ENCODE measurements at places on chromosomes 2 and 18.
A peak's percentile ranks its signal among the peaks of the same experiment; 100 is the strongest.

GRCh38 chr2:186551323-186552050, 38.4 kb upstream of the ITGAV start:
- DNase-seq, result peak; percentile 68

GRCh38 chr18:23936381-23936958, 78.1 kb upstream of the TTC39C start:
- DNase-seq, result no peak

- no peak for DNase-seq
Measured at GRCh38 chr2:111707700-111708099, 176.3 kb downstream of the ANAPC1 start.

DNA sequence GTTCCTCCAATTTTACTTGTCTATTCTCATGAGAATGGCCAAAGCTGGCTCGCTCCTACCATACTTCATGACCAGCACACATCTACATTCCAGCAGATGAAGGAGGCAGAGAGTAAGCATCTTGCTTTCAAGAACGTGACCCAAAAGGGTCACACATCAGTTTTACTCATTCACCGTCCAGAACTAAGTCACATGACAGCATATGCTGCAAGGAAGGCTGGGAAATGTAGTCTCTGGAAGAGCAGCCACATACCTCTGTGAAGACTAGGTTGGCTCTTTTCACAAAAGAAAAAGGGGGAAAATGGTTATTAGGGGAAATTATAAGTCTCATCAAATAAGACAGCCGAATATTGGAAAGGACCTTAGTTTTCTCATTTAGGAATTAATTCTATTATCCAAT, 835.3 kb downstream of the EPHA4 start:
- no peak for DNase-seq

- no peak for DNase-seq
Measured at GRCh38 chr2:96532641-96533291, 3.8 kb upstream of the ARID5A start.

DNA sequence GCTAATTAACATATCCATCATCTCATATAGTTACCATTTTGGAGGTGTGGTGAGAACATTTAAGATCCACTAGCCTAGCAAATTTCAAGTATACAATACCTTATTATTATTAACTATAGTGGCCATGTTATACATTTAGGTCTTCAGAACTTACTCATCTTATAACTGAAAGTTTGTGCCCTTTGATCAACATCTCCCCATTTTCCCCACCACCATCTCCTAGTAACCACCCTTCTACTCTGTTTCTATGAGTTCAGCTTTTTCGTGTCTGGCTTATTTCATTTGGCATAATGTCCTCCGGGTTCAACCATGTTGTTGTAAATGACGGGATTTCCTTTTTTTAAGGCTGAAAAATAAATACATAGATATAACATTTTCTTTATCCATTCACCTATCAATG, 15.9 kb downstream of the NEURL3 start:
- DNase-seq, result no peak

DNA sequence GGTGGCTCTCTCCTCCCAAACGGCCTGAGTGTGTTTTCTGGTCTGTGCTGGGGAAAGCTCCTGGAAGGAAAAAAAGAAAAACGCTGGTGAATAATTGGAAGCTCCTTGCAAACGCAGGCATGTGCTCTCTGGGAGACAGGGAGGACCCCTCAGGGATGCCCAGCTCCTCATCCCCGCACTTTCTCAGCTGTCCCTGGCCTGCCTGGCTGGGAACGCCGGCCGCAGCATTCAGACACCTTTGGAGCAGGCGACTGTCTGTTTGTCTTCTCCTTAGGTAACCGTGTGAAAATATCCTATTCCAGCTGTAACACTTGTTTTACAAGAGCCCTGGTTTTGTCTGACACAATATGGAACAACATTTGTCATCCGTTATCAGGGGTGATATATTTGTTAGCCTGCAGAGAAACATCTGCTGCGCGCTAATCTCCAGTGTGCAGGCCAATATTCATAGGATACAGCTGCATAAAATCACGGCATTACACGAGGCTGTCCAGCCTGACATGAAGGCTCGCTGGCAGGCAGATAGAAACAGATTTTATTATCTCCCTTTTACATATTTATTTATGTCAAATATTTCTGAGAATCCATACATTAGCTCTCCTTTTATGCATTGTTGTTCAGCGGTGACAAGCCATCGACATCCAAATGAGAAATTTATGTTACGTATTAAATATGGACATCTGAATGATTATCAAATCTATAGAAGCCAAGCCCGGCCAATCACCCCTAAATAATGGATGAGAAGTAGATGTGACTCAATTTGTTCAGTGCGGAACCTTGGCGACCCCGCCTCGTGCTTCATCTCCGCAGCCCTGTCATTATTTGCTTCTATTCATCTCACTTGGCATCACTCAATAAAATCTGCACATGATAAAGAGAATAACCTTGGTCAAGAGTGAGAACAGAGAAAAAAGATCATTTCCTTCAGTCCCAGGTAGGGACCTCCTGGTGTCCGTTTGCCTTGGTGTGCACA, 675.1 kb upstream of the SALL3 start:
- DNase-seq, result no peak

DNA sequence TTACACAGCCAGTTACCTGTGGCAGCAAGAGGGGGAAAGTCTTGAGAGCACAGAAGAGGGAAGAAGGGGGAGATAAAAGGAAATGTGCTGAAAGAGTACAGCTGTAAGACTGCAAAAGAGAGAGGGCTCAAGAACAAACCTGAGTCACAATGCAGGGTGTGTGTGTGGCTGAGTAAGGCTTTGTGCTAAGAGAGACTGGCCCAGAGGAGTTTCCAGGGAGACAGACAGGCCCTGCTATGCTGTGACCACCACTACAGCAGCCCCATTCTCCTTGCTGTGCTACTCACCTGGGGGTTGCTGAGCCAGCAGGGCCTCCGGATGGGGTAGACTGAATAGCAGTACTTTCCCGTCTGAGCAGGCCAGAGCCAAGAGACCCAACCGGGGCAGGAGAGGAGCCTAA, 12.4 kb upstream of the MPV17 start:
- DNase-seq, result no peak

DNA sequence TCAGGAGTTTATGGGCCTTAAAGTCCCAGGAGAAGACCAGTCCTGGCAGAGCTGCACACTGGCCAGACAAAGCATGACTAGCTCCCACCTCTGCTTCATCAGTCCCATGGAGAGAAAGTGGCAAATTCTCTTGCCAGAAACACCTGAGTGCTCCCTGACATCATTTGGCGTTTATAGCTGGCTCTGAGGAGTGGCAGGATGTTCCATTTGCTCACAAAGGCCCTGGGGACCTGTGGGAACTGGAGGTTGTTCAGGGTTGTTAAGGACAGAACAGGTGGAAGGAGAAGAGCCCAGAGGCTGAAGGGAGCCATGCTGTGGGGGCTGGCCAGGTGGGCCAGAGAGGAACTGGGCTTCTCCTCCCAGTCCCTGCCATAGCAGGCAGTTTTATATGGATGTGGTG, 56.1 kb downstream of the RPL37A start:
- DNase-seq, result no peak

- DNase-seq, result no peak
Measured at GRCh38 chr2:88329815-88330603, 122.5 kb downstream of the FOXI3 start.

GRCh38 chr2:8122520-8122919, 559.3 kb upstream of the ID2 start:
- no peak for DNase-seq

DNA sequence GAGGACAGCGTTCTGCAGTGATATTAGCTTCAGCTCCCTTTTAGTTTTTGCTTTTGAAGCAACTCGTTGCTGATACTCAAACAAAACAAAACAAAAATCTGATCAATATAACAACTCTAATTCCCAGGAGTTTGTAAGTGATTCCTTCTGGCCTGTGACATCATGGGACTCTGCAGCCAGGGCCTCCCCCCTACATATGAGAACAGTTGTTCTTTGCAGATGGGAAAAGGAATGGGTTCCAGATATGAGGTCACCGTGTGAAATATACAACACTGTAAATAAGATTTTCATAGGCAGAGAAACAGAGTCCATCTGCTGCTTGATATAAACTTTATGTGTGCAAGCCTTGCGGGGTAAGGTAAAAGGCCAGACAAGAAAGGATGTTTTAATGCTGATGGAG, 56.7 kb downstream of the DIS3L2 start:
- no peak for DNase-seq

- DNase-seq, result no peak
Measured at GRCh38 chr18:56508370-56509036, 129.9 kb downstream of the TXNL1 start.

- DNase-seq, result no peak
Measured at GRCh38 chr2:1505031-1505441, 91.8 kb downstream of the TPO start.

- DNase-seq, result no peak
Measured at GRCh38 chr18:39839782-39840181, 2115.3 kb upstream of the PIK3C3 start.

DNA sequence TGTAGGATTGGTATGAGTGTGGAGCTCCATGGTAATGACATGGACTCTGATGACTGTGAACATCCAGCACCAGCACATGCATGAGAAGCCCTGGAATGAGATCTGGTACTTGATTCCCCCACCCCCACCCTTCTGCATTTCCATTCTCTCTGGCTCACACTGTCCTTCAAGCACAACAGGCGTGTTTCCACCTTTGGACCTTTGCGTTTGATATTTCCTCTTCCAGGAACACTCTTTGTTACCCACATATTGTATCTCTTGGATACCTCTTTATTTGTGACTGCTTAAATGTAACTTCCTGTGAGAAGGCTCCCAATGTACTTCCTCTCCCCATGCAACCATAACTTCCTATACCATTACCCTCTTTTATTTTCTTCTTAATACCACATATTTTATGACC, 263.8 kb downstream of the HNMT start:
- DNase-seq, result no peak

DNA sequence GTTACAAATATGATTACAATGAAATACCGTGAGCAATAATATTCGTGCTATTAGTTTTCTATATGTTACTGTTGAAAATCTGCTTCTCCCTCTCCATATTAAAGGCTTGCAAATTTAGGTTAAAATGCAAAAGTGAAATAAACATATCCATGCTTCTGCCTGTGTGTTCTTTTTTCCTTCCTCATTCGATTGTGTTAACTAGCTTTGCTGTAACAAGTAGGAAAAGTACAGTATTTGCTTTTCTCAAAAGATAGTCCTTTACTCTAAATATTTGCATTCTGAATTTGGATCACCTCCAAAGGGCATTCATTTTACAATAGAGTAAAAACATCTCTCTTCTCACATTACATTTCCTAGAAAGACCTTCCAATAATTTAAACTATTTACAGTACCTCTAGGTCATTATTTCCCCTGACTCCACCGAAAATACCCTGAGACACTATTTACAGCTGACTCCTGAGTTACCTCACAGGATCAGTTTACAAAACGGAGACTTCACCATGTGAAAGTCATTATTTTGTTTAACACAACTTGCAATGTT, 835.0 kb upstream of the FANCL start:
- no peak for DNase-seq

- no peak for DNase-seq
Measured at GRCh38 chr2:173957517-173957916, 7.7 kb downstream of the SP3 start.

DNA sequence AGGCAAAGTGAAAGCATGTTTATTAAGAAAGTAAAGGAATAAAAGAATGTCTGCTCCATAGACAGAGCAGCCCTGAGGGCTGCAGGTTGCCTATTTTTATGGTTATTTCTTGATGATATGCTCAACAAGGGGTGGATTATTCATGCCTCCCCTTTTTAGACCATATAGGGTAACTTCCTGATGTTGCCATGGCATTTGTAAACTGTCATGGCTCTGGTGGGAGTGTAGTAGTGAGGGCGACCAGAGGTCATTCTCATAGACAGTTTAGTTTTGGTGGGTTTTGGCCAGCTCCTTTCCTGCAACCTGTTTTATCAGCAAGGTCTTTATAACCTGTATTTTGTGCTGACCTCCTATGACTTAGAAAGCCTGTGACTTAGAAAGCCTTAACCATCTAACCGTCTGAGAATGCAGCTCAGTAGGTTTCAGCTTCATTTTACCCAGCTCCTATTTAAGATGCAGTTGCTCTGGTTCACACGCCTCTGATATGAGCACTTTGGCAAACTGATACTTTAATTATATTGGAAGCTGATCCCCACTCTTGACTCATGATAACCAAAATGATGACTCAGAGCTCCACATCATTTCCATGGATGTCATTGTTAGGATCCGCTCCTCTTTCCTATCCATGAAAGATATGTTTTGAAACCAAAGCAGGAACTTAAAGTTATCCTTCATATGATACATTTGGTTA, 14.5 kb upstream of the ERMN start:
- no peak for DNase-seq

GRCh38 chr2:150663143-150663542, 175.7 kb upstream of the RND3 start:
- peak; percentile 92 for DNase-seq

DNA sequence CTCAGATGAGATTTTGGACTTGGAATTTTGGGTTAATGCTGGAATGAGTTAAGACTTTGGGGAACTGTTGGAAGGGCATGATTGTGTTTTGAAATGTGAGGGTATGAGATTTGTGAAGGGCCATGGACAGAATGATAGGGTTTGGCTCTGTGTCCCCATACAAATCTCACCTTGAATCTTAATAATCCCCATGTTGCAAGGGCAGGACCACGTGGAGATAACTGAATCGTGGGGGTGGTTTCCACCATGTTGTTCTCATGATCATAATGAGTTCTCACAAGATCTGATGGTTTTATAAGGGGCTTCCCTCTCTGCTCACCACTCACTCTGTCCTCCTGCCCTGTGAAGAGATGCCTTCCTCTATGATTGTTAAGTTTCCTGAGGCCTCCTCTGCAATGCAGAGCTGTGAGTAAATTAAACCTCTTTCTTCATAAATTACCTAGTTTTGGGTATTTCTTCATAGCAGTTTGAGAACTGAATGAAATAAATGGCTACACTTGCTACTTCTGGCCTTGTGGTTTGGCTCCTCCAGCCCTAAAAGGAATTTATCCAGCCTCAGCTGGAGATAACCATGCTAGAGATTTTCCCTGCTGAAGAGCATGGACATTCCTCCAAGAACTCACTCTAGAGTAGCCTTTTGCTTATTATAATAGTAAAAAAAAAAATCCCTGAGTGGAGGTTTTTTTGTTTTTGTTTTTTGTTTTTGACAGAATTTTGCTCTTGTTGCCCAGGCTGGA, 144.3 kb upstream of the TFPI start:
- no peak for DNase-seq

GRCh38 chr2:44075541-44075940, 79.8 kb upstream of the LRPPRC start:
- no peak for DNase-seq

Measured in fibroblast of skin of left quadriceps (primary cell).